ENCODE measurements at places on chromosomes 12 and 14.

DNA sequence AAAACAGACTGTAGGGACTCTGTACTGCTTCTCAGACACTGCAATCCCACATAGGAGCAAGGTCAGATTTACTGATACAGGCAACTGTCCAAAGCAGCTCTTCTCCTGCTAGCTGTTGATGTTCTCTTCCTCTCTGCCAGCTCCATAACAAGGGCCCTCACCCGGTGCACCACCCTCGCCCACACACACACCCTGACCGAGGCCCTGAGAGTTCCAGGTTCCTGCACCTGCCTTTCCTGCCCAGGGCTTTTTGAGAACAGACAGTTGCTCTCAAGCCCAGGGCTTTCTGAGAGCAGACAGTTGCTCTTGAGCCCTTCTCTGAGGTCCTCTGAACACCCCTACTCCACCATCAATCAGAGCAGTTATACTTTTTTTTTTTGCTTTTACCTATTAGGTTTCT is 233.8 kb upstream of the GARIN6 start:
- no peak for DNase-seq

DNA sequence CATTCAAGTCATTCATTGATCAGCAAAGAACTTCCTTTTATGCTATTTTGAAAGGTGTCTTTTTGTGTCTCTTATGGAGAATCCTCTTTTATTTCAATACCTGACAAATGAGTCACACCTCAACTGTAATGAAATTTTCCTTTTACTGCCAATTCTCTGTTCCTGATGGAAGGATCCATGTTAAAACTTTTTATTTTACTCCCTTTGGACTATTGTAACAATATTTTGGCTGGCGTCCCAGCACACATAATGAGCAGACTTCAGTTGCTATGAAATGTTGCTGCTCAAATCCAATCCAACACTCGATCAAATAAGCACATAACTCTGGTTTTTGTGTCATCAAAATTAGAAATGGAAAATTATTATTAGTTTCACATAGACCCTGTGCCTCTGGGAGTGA is 21.9 kb upstream of the SLC15A5 start:
- DNase-seq, result no peak

DNA sequence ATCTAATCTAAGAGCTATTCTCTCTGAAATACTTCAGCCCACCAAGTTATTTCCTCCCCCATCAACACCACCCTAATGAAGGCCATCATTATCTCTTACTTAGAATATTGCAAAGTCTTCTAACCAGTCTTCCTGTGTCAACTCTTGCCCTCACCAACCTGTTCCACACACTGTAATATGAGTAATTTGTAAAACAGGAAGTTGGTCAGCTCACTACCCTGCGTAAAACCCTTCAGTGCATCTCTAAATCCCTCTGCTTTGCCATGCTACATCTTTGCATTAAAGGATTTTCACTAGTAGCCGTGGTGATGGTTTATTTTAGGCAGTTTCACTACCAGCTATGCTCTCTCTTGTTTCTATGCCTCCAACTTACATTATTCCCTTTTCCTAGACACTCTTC is 70.0 kb downstream of the KIF21A start:
- no peak for DNase-seq

GRCh38 chr14:101022121-101022520 is 118.6 kb upstream of the RTL1 start:
- DNase-seq, result no peak

DNA sequence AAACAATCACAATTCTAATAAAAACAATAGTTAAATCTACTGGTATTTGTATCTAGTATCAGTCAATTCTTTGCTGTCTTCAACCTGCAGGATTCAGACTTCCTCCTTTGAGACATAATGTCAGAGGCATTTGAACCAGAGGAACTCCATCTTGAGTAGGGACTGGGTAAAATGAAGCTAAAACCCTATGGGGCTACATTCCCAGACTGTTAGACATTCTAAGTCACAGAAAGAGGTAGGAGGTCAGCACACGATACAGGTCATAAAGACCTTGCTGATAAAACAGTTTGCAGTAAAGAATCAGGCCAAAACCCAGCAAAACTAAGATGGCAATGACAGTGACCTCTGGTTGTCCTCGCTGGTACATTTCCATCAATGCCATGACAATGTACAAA is 48.2 kb upstream of the MAP3K9 start:
- DNase-seq, result no peak

DNA sequence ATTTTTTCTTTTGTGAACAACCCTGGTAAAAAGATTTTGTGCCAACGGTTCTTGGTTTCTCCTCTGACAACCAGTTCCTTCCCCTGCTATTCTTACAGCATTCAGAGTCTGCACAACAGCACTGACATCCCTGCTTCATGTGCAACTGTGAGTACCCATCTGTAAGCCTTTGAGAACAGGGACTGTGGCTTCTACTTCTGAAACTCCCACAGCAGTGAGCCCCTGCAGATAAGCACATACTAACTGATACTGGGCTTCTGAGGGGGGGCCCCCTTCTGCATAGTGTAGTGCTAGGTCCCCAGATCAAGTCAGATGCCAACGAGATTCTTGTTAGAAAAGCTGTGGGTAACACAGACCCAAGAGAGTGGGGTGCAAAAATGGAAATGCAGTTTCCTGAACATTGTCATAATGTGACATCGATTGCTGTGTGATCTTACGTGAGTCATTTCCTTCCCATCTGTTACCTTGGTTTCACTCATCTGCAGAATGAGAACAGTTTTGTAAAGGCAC is 11.1 kb upstream of the NINJ2 start:
- DNase-seq, result peak; percentile 84

GRCh38 chr14:73973497-73973896 is 23.4 kb downstream of the COQ6 start:
- DNase-seq, result no peak

DNA sequence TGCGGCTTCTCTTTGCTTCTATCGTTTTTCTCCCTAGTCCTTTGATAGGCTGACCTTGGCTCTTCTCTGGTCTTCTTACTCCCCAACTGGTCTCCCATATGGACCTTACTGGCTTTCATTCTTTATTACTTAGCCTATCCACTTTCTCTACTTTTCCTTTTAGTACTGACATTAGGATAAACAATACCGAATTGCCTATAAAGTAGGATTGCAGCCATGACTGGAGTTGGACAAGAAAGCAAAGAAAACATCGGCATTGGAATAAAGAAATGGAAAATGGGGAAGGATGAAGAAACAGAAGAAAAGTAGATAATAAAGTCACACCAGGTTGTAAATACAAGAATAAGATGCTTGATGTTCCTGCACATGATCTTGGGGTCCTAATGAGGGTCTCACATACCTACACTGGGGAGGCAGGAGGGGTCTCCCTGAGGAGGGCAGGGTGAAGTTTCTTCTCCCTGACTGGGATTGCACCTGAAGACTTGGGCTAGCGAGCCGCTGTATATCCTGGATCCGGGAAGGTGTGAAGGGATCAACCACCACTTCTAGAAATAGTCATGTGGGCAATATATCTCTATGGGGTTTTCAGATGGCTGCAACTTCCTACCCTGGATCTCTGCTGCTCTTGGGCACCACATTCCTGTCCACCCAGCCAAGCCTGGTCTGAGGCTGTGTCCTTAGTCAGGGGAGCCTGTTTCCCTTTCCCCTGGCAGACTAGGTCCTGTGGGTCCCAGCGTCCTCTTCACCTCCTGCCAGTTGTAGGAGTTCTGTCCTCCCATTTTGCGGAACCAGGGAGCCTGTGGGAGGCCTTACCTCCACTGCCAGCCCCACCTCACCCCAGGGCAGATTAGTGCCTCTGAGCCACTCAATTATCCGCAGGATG is 13.1 kb downstream of the NKX2-1 start:
- DNase-seq, result no peak

- peak; percentile 64 for DNase-seq
These were observed 9.5 kb upstream of the CSAD start for GRCh38 chr12:53190108-53190729.

DNA sequence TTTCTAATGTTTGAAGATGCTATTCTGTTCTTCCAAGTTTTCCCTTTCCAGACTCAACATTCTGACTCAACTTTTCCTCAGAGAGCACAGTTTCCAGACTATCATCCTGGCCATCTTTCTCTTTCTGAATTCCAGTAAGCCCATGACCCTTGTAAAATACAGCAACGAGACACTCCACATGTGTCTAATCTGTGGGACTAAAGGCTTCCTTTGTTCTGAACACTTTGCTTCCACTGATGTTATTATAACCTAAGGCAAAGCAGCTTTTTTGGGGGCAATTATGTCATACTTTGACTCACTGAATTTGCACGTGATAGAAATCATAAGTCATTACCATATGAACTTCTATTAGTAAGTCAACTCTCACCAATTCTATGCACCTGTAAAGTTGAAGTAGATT is 6.3 kb upstream of the ART4 start:
- DNase-seq, result no peak
